NCI-H69 (cell line): ENCODE measurements at places on chromosomes 1 and 21.

DNA sequence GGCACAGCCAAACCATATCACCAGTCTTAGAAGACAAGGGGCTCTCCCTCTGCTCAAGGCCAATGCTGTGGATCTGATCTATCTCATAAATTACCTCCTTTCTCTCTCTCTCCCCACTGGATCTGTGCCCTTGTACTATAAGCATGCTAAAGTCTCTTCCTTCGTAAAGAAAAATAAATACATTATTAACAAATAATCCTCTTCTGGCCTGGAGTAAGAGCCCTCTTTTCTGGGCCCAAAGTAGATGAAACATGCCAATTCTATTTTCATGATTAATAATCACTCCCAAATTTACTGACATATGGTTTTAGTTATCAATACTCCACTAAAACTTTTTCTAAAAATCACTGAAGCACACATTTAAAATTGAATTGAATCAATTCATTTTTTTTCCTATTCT is 889.7 kb downstream of the ADGRL2 start:
- DNase-seq: no peak

GRCh38 chr1:58964428-58964827 is 180.6 kb upstream of the JUN start:
- DNase-seq: peak; percentile 7

DNA sequence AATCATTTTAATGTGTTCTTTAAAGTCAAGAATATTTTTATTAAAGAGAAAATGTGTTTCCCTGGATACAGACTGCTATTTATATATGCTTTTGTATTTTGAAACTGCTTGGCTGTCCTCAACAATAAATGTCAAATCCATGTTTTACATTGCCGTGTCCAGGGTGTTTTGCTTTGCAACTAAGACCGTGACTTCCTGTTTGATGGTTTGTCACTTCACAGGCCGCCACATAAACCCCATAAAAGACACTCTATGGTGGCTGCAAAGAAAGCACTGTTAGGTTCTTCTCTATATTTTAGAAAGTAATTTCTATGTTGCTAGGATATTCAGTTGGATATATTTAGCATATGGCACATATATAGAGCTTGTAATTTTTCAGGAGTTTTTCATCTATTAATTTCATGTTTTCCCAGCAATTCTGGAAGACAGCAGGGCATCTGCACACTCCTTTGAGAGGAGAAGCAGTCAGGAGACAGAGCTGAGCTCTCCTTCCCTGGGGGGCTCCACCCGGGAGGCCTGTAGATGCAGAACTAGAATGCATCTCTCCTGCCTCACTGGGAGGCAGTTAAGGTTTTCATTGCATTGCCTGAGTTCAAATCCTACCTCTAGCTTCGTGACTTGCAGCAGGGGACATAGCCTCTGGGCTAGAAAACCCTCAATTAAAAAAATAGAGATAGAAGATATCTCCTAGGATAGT is 33.1 kb downstream of the PRDM2 start:
- DNase-seq: no peak

GRCh38 chr1:232655028-232655745 is 25.3 kb upstream of the SIPA1L2 start:
- peak; percentile 72 for DNase-seq

- DNase-seq: peak; percentile 18
Observed at GRCh38 chr1:84143796-84144565, at the start of gene PRKACB. PRKACB (plus strand) TSS chr1:84144271; CDS start chr1:84144362, 91 bp downstream.

DNA sequence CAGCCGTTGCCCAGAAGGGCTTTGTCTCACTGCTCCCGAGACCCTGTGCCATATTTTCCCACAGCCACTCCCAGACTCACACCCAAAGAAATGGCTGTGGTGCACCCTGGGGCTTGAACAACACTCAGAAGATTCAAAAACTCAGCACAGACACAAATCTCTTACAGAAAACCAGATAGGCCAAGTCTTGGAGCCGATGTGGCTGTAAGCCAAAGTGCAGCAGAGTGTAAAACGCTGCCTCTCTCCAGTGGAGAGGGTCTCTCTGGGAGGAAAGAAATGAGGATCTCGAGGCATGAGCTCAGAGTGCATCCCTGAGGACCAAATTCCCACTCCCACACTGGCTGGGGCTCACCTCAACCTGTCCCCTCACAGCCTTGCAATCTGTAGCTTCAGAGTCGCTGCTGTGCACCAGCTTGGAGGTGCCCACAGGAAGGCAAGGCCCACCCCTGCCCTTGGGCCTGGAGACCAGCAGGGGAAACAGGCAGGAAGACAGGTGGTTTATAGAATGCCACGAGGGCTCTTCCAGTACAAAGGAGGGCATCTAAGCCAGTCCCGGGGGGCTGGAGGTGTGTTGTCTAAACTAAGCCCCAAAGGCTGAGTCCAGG is 171.3 kb upstream of the AJAP1 start:
- no peak for DNase-seq

GRCh38 chr1:6777813-6778212 is 7.4 kb upstream of the CAMTA1 start:
- DNase-seq: no peak

- no peak for DNase-seq
Observed at GRCh38 chr1:30323352-30323751, 400.0 kb downstream of the MATN1 start.

DNA sequence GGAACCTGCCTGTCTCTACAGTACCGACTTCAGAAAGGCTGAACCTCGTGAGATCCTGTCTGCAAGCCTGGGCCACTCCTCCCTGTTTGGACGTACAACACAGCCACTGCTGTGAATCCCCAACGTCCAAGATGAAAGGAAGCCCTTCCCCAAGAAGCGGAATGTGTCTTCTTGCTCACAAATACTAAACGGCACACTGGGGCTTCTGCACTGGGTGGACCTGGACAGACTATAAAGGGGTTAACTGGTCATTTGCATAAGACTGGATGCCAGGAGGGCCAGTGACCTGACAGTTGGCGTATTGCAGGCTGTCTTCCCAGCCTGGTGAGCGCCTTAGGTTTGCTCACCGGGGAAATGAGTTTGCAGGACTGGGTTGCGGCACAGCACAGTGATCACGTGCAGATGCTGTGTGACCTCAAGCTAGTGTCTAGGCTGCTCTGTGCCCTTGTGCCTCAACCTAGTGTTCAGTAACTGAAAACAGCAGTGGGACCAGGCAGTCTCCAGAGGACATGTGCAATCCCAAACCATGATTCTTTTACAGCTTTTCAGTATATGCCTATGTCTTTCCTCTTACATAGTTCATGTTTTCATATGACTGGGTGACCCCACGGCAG is 19.5 kb upstream of the AJAP1 start:
- DNase-seq: no peak

DNA sequence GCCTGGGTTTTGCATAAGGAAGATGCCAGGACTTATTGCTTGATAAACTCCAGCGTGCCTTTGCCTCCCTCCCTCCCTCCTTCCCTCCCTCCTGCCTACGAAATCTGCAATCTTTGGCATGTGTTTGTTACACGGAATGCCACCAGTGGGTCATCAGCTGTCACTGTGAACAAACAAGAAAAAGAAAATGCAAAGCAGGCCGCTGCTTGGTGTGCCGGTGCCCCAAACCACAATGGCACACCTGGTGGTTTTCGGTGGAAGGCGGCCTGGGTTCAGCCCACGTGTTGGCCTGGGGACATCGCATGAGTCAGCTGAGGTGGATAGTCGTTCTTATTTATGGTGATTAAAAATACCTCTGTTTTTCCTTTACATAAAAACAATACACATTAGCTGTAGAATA is 16.3 kb upstream of the IFNLR1 start:
- no peak for DNase-seq

DNA sequence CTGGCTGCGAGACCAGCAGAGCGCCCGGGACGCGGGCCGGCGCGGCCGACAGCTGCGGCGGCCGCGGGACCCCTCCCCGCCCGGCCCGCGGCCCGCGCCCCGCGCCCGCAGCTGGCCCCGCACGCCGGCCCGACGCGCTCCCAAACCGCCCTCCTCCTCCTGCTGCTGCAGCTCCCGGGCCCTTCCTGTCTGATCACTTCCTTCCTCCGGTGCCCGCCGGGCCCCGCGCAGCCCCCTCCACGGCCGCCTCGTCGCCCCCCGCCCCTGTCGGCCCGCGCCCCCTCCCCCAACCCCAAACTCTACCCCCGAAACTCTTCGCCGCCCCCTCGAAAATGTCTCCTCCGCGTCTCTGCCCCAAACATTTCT is 594 bp downstream of the LUZP1 start:
- peak; percentile 52 for DNase-seq

- DNase-seq: no peak
Observed at GRCh38 chr1:86776108-86776507, 71.7 kb downstream of the SH3GLB1 start.

DNA sequence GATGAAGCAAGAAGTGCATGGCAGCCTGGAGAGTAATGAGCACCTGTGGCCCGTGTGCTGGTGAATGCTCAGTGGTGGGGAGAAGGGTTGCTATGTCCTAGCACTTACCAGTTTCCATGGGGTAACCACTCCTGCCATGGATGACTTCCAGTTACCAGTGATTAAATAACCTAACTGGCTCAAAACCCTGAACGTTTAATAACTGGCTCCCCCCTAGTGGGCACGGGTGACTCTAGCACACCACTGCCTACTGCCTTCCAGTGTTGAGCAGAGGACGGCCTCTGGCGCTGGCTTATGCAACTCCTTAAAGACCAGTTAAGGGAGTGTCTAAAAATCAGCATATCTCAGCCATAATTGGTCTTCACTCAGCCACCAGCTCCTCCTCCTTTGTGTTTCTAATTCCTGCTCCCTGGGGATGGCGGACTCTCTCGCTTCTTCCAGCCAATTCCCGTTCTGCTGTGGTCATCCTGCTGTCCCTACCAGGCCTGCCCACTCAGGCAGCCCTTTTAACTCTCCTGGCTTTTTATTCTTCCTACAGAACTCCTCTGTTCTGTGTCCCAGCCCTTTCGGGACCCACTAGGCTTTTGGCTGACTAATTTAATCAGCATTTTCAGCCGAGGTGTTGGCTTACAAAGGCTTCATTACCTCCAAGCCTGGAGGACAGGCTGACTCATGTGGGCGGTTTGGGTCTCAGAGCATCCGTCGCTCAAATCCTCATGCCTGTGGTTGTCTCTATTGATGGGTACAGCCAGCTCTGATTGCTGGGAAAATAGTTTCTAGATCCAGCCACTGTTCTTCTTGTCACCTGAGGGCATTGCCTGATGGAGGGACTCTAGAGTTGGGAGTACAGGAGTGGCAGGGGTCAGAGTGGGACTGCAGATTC is 332.4 kb downstream of the CAMTA1 start:
- DNase-seq: no peak
